Left lung (tissue), 14 donors: ENCODE measurements at places on chromosomes 2 and 18. TPM values are rescaled to one million over a fixed set of nuclear protein-coding genes. Genes with fewer than 3 reads are reported as not detected.

DNA sequence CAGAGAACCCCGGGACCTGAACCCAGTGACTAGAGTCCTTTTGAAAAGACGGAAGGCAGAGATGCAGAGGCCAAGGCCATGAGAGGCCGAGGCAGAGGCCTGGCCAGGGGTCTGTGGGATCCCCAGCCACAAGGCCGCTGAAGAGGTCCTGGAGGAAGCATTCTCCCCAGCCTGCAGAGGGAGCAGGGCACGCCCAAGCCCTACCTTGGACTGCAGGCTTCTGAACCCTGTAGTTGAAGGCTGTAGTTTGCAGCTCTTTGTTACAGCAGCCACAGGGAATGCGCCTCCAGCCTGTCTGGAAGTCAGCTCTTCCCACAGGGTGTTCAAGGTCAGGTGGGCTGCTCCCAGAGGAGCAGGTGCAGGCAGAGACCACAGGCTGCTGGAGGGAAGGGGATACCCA is 22.1 kb upstream of the PXDN start:
- DNase-seq = no peak

DNA sequence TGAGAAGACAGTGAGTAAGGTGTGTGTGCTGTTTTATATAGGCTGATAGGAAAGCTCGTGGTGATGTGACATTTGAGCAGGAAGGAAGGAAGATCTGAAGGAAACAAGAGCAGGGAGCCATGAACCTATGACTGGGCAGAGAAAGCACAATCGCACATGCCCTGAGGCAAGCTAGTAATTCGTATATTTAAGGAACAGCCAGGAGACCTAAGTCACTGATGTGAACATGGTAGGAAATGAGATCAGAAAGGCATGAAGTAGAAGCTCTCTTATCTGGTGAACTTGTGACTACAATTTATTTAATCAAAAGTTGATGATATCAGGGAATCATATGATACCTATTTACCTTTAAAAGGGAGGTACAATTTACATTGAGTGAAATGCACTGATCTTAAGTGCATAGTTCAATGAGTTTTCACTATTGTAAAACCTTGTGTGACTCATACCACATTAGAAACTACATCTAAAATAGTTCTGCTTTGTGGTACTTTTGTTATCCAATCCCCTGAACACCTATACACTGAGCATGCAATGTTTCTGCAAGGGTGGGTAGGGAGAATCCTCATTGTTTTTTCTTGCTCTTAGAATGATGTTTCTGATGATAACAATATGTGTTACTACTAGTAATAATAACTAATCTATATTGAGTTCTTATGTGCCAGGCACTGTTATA is 67.5 kb downstream of the GALNT13 start:
- DNase-seq = no peak

DNA sequence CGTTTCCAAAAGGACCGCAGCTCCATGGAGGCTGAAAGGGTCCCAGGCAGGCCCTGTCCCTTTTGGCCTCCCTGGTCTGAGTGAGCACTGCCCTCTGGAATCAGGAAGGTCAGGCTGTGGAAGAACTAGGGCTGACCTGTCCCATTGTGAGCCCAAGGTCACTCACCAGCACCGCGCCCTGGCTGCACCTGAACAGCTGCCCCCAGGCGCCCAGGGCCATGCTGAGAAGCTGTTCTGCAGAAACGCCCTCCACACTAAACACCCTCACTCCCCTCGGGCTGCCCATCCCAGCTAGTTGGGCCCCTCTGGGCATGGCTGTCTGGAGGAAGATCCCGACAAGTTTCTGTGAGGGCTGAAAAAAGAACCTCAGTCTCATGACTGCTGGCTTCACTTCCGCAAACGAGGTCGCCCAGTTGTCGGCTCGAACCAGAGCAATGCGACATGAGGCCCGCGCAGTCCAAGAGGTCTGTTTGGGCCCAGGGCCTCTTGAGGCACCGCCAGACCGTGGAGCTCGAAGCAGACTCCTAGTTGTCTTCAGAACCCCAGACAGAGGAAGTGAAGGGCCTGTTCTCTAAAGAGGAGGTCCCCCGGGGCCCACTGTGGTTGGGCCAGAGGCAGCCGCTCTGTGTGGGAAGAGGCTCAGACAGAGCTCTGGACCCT is 64.4 kb downstream of the INPP5D start:
- no peak for DNase-seq

DNA sequence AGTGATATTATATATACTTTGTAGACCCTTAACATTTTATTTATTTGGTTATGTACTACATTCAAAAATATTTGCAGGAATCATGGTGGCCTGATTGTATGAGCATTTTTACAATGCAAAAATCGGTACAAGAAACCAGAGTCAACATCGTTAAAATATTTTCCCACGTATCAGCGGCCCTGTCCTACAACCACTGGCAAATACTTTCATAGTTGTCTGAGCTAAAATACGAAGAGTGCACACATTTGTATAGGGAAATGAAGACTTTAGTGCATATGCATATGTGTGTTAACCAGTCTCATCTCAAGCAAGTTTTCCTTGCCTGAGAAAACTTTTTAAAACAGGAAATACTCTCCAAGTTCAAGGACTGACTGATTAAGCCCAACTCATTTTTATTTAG is 35.9 kb downstream of the CCDC102B start:
- no peak for DNase-seq

DNA sequence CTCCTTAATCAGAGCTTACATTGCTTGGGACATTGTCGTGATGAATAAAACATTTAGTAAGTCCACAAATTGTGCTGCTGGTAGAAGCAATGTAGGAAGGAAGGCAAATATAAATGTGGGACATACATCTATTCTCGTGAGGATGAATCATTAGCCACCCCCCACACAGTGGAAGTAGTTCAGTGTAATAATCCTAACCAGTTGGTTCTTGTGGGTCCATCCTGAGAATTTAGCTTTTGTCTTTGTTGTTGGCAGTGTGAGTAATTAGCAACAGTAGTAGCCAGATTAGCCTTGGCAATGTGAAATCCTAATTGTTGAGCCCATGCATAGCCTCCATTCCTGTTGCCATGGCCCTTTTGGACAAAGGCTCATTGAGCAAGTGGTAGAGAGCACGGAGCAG is 532.1 kb downstream of the FBXO15 start:
- DNase-seq = no peak

CFAP65 gene
- polyA plus RNA-seq = 2.9 TPM
